Activated CD4-positive, alpha-beta T cell treated with anti-CD3 and anti-CD28 coated beads for 1 hour (primary cell): ENCODE measurements at places on chromosomes 2 and 18.

DNA sequence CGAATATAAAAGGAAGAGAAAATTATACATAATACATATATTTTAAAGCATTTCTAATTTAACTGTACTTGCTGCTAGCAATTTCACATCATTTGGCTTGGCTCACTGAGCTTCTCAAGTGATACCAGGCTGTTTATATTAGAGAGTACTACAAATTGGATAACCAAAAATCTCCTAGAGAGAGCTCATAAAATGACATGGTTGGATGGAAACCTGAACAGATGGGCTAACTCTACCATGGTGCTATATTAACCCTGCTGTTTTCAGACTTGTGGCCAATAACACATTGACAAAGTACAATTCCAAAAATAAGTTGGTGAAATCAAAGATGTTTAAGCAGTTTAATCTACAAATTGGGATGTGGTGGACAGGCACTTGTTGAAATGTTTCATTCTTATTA lies 364.4 kb upstream of the GCFC2 start:
- no peak for DNase-seq

GRCh38 chr18:49094136-49094535 lies 143.4 kb upstream of the SMAD7 start:
- DNase-seq: no peak

DNA sequence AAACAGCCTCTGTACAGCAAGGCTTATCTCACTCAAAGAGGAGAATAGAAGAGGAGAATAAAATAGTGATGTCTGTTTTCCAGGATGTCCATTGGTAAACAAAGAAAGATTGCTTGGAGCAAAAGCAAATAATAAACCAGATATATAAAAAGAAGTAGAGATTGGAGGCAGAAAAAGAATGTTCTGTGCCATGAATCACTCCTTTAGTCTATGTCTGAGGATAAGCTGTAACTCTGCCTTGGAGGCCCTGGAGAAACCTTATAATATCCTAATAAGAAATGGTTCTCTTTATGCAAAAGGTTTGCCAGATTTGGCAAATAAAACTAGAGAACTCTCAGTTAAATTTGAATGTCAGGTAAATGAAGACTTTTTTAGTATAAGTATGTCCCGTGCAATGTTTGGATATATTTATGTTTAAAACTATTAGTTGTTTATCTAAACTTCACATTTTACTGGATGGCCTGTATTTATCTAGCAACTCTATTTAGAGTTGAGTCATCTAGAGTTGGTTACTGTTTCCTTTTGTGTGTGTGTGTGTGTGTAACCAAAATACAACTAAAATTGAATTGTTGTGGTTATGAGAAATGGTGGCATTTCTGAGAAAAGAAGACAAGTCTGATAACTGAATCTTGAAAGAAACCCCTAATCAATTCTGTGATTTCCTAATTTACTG lies 510.3 kb upstream of the SETBP1 start:
- DNase-seq: no peak

DNA sequence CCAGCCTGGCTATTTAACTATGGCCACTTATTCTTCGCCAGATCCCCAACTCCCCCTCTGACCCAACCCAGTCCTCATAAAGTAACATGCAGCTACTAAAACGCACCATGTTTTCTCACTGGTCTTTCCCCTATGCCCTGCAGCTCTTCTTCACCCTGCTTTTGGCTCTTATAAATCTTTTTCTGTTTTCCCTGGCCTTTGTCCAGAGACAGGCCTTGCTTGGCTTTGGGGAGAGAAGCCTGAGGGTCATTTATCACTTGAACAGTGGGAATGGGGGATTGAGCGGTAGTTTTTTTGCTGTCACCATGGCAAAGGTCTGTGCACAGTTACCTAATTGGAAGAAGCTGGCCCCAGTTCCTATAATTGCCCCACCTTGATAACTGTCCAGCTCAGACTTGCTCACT lies 202.9 kb upstream of the NT5C1B start:
- no peak for DNase-seq

- DNase-seq: no peak
Measured at GRCh38 chr2:145044491-145044890, 524.6 kb upstream of the ZEB2 start.
